Transverse colon (tissue), 4 donors: ENCODE measurements at places on chromosomes 5 and 9. TPM values are rescaled to one million over a fixed set of nuclear protein-coding genes. Genes with fewer than 3 reads are reported as not detected.

GRCh38 chr5:57537811-57538210 lies 55.2 kb upstream of the ACTBL2 start:
- no peak for DNase-seq

GRCh38 chr5:119276978-119277377 lies 78.8 kb upstream of the TNFAIP8 start:
- no peak for DNase-seq

GRCh38 chr5:1723957-1724821 lies 75.4 kb downstream of the MRPL36 start:
- no peak for DNase-seq

GRCh38 chr5:91464886-91465646 lies 81.9 kb upstream of the ARRDC3 start:
- DNase-seq: no peak

- no peak for DNase-seq
Observed at GRCh38 chr9:126692759-126693427, 79.2 kb downstream of the LMX1B start.

GRCh38 chr5:93425096-93425495 lies 155.9 kb downstream of the NR2F1-AS1 start:
- no peak for DNase-seq

- DNase-seq: no peak
Observed at GRCh38 chr5:168451565-168451964, 34.7 kb upstream of the RARS1 start.

DNA sequence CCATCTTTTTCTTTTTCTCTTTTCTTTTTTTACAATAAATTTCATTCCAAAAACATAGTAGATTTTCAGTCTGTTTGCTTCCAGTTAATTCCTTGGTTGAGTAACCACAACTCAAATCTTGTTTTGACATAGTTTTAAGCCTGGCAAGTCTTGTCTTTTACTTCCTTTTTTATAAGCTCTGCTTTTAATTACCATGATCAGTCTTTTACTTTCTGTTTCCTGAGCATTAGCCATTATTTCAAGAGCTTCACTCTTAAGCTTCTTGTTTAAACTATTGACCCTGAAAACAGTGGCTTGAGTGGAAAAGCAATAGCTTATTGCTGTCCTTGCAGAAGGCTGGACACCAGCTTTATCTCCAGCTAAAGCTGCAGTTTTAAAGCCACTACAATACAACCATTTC lies 1363.3 kb downstream of the MAT2B start:
- DNase-seq: no peak

GRCh38 chr5:122078116-122079110 lies at the start of gene LOX:
Gene LOX (minus strand): TSS chr5:122078259. CDS start chr5:122077985, 274 bp downstream.
- peak; percentile 61 for DNase-seq

DNA sequence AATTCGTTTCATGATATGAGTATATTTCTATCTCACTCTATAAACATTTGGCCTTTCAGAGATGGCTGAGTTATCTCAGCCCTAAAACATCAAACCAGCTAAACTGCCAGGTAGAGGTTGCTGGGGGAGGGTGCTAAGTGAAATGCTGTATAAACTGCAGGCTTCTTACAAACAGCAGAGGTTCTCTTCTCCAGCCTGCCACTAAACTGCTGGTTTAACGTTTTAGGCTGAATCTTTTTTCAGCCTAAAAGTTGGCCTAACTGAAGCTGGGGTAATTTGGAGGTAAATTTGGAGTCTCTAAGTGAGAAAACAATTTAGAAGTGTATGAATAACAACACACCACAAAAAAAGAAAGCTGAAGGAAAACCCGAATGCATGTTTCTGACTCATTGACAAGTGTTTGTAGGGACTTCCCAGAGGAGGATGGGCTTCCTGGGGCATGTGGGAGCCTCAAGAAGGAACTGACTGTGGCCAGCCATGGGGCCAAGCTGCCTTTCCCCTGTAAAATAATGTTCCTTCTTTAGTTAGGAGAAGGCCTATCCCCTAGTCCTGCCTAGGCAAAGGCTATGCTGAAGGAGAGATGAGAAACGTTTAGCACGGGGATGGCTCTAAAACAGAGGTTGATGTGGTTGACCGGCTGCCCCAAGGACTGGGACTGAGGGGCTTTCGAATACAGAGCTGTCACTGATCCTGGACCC lies 44.3 kb downstream of the SLC28A3 start:
- no peak for DNase-seq

GRCh38 chr9:99354104-99354503 lies 132.0 kb downstream of the SEC61B start:
- no peak for DNase-seq

DNA sequence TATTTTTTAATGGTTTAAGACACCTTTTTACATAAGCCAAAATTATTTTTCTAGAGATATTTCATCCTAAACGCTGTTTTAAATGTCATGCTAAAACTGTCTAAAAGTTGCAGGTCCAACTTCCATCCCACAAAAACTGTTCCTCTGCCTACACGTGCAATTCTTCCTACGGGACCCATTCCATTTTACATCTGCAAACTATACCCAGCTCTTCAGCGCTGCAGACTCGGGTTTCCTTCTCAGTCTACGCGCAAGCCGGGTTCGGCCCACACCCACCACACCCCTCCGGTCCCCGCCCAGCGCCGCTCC lies 8.7 kb downstream of the RANBP6 start:
- peak; percentile 95 for DNase-seq

- DNase-seq: no peak
Observed at GRCh38 chr9:125961072-125961471, 213.9 kb downstream of the PBX3 start.

DNA sequence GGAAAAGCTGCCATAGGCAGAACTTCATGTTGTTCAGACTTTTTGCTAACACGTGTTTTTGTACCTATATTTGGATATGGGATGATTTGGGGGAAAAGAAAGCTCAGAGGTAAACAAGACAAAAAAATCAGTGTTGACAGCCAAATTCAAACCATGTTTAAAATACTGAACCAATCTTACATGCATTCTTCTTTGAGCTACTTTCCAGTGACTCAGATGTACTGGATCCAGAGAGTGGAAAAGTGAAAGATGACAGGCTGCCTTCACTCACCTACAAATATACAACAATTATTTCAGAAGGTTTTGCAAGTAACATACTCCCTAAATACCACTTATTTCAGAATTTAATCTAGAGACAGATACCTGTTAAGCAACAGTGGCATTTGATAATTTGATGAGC lies 165.7 kb downstream of the MPDZ start:
- DNase-seq: no peak

DNA sequence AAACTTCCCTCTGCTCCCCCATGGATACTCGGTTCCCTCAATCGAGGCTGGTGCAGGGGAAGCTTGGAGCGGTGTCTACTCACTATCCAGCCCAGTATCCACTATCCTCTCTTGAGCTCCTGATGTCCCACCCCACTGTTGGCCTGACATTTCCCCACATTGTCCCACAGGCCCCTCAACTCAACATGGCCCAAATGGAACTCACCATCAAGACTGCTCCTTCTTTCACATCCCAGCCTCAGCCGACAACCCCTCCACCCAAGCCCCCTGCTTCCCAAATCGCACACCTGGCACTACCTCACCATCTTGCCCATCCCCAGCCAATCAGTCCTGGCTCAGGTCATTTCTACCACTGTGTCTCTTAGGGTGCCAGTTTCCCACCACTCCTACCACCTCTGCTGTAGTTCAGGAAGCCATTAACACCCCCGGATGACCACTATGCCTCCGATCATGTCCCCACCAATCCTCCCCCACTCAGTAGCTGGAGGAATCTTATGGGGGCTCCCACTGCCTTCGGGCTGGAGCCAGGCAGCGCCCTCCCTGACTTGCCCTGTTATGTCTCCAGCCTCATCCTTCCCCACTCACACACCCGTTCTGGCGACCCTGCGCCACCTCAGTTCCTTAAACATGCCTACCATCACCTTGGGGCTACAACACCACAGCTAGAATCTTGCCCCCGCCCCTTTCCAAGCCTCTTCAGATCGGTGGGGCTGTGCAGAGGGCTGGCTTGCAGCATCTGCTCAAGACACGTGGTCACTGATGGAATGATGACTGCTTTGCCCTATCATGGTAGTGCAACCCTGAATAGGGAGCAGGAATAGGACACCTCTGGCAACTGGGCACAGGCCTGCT lies 273.6 kb downstream of the FSTL4 start:
- no peak for DNase-seq

- no peak for DNase-seq
Observed at GRCh38 chr5:178439493-178440180, 150.6 kb downstream of the COL23A1 start.

DNA sequence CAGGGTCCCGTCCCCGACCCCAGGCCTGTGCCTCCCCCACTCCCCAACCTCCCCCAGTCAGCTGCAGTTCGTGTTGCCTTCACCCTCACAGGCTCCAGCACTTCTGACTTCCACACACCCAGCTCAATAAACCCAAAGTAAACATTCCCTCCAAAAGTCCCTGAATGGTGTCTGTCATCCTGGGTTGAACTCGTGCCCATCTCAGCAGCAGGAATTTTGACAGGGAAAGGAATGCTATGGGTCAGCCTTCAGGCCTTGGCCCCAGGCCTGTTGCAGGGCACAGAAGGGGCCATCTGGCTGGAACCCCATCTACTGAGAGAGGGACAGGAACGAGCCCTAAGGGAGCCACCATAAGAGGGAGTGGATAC lies 29.6 kb upstream of the CNOT6 start:
- DNase-seq: no peak

DNA sequence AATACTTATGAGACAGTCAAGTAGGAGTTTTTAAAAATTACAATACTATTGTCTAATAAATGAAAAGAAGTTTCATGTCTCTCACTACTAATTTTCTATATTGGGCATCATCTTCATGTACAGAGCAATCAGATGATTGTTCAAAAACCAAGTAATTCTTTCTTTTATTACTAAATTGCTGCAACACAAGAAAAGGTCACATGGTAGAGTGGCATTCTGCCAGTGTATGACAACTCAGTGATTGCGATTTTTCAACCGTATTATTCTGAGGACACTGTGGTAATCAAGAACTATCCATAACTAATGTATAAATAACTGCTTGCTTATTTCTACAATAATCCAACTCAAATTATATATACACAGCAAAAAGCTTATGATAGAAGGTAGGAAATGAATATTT lies 96.7 kb upstream of the GRHPR start:
- DNase-seq: no peak

DNA sequence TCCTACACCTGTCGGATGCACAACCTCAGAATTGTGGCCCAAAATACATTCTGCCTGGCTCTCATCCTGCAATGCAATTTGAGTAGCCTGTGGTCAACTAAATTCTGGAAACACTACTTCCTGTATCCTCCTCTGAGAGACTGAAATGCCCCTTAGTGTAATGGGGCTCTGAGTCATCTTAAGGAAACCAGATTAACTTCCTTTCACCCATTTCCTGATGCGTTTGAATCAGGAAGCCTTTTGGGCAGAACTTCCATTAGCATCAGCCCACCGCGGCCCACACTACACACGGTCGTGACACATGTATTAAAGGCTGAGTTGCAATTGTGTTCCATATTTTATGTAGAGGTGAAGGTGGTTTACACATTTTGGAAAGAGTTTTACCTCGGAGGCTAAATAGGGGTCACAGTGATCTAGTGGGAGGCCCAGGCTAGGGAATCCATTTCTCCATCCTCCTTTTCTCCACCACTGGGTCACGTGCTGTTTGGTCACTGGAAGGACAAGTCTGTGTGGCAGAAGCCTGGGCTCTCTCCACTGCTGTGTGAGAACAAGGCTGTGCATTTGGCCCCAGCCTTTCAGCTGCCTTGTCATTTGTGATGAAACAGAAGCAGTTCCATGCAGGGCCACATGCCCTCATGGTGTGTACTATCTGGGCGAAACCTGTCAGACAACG lies 55.9 kb downstream of the DAP start:
- no peak for DNase-seq

GRCh38 chr5:5209089-5209488 lies 69.0 kb downstream of the ADAMTS16 start:
- DNase-seq: no peak

DNA sequence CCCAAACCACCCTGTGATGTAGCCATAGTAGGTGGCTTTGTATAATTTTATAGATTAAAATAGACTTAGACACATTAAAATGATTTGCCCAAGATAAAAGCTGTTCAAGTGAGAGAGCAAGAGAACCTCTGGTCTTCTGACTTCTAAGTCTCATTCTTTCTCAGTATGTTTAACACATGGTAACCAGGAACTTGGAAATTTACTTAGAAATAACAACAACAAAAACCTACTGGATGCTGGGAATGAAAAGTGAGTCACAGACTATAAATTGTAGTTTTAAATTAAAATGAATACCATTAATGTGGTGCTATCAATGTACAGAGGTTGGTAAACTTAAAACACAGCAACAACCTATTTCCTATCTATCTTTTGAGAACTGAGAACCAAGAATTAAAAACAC lies 30.4 kb downstream of the HMGCR start:
- DNase-seq: no peak

DNA sequence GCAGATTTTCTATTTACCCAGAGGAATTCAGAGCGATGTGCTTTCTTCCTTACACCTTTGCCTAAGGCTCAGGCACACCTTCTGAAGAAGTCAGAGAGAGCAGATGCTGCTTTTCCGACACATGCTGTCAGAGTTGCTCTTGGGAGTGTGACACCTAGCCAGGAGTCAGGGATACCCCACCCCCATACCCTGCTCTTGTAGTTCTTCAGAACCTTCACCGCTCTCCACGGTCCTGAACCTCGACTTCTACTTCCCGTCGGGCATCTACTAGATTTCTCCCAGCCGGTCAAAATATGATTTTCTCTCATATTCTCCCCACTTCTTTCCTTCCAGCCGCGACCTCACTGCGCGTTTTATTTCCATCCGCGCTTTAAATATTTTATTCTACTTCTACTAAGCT lies 1.7 kb downstream of the GRIN3A start:
- DNase-seq: no peak

Gene PCYOX1L
- total RNA-seq: 5.4 TPM

Gene DAB2IP
- 84.2 TPM for total RNA-seq

Gene PKD2L2
- total RNA-seq: not detected

Gene PRRX2
- total RNA-seq: not detected

Gene GFPT2
- total RNA-seq: 5.9 TPM

Gene IL4
- not detected for total RNA-seq

Gene CTNNAL1
- 8.6 TPM for total RNA-seq

Gene IRX2
- total RNA-seq: not detected

Gene IFNB1
- not detected for total RNA-seq

Gene SPATA31C2
- not detected for total RNA-seq

Gene SLC1A3
- total RNA-seq: 4.4 TPM

Gene PCDHA1
- total RNA-seq: 0.14 TPM

Gene HNRNPAB
- 115 TPM for total RNA-seq

Gene C5orf58
- total RNA-seq: not detected

Gene PCDHA2
- total RNA-seq: not detected
